Caki2 (cell line): ENCODE measurements at places on chromosomes 16 and 17. TPM values are rescaled to one million over a fixed set of nuclear protein-coding genes. Genes with fewer than 3 reads are reported as not detected.

Gene HBM
- total RNA-seq, result not detected in 2 replicates

Gene HSD17B1
- not detected in 2 replicates for total RNA-seq

Gene APOBR
- not detected in 2 replicates for total RNA-seq

Gene FAHD1
- total RNA-seq, result 120 and 169 TPM in 2 replicates

Gene BAHCC1
- total RNA-seq, result 4.4 and 11.9 TPM in 2 replicates

Gene OSBPL7
- 10.0 and 12.4 TPM in 2 replicates for total RNA-seq

Gene TLCD1
- 10.6 and 43.5 TPM in 2 replicates for total RNA-seq

Gene IRF8
- 5.4 and 20.0 TPM in 2 replicates for total RNA-seq

Gene DCAF7
- 9.8 and 14.8 TPM in 2 replicates for total RNA-seq

Gene TNS4
- total RNA-seq, result not detected in 2 replicates

Gene CDRT15L2
- total RNA-seq, result not detected in 2 replicates

Gene ANKS4B
- total RNA-seq, result not detected in 2 replicates

Gene CRYBA1
- total RNA-seq, result not detected in 2 replicates

Gene SHBG
- 0.20 TPM in 1 of 2 replicates, not detected in the other for total RNA-seq

Gene SLFN12L
- not detected in 2 replicates for total RNA-seq

Gene CRISPLD2
- total RNA-seq, result 0.84 and 5.1 TPM in 2 replicates

Gene CCL17
- total RNA-seq, result not detected in 2 replicates

Gene TEFM
- total RNA-seq, result 5.3 and 23.9 TPM in 2 replicates

Gene SLC5A11
- not detected in 2 replicates for total RNA-seq

Gene SDK2
- total RNA-seq, result 0.06 and 0.14 TPM in 2 replicates

Gene CDH15
- total RNA-seq, result 0.51 and 1.0 TPM in 2 replicates

Gene NTN1
- 11.9 and 13.8 TPM in 2 replicates for total RNA-seq

Gene CD7
- not detected in 2 replicates for total RNA-seq

Gene FOXN1
- total RNA-seq, result not detected in 2 replicates

Gene CCL7
- total RNA-seq, result not detected in 2 replicates

Gene SRP68
- total RNA-seq, result 58.2 and 60.8 TPM in 2 replicates

Gene NAT9
- total RNA-seq, result 36.6 and 36.8 TPM in 2 replicates

Gene SLC22A31
- total RNA-seq, result not detected in 2 replicates

Gene INTS2
- total RNA-seq, result 5.7 and 9.7 TPM in 2 replicates

Gene TMC7
- total RNA-seq, result 1.6 and 8.7 TPM in 2 replicates

Gene TEX19
- 0.37 and 1.9 TPM in 2 replicates for total RNA-seq

Gene SULT1A1
- total RNA-seq, result 232 and 257 TPM in 2 replicates

Gene MAPT
- total RNA-seq, result 0.72 and 0.95 TPM in 2 replicates

Gene KRT17
- total RNA-seq, result not detected in 2 replicates

Gene NPIPA2
- total RNA-seq, result 0.74 TPM in 1 of 2 replicates, not detected in the other

Gene CSNK1D
- 73.2 and 80.4 TPM in 2 replicates for total RNA-seq
